ENCODE measurements at places on chromosomes 1 and 21.

DNA sequence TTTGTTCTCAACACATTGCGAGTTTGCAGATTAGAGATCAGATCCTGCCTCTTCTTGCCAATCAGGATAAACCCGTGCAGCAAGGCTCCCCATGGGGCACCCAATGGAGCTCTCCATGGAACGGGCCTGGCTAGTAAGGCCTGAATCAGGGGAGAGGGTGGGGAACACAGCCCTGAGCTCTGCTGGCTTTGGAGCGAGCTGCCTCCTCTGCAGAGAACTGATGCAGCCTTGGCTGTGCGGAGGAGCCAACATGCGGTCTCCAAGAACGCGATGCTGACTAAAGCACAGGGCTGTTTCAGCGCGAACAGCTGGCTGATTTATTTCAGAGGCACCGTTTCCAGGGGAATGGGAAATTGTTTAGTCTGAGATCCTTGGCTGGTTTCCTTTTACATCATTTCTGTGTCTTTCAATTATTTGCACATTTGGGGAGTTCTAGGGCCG, 139.7 kb downstream of the TSEN15 start:
- no peak for DNase-seq

- no peak for DNase-seq
Measured at GRCh38 chr1:94769551-94769950, 50.6 kb upstream of the SLC44A3 start.

GRCh38 chr1:60678391-60678790, 404.0 kb upstream of the NFIA start:
- no peak for DNase-seq

GRCh38 chr1:69258842-69259241, 308.9 kb upstream of the LRRC7 start:
- DNase-seq: no peak

DNA sequence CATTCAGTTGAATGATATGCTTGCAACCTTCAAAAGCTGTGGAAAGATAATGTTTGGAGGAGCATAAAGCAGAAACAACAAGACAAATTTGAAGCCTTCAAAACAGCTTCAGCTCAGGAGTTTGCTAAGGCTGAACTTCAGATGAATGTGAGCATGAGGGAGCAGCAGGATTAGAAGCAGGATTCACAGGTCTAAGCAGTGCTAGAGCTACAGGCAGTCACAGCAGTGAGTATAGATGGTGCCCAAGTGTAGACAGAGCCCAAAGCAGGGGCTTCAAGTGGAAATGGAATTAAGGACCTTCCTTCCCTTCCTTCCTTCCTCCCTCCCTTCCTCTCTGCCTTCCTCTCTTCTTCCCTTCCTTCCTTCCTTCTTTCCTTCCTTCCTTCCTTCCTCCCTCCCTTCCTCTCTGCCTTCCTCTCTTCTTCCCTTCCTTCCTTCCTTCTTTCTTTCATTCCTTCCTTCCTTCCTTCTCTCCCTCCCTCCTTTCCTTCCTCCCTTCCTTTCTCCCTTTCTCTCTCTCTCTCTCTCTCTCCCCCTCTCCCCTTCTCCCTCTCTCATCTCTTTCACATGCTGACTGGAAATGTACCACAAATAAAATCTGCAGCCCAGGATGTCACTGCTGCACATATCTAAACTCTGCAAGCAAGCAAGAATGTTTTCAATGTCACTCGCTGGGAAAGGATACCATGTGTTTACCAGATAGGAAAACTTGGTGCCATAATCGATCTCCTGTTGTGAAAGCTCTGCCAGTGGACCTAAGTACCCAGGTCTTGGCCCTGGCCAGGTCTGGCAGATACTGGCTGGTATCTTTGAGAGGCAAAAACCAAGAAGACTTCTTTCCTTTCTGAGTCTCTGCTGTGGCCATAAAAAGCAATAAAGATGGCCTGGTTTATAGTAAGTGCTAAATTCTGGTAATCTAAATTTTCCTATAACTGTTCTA, 13.1 kb upstream of the SLC30A10 start:
- DNase-seq: no peak

DNA sequence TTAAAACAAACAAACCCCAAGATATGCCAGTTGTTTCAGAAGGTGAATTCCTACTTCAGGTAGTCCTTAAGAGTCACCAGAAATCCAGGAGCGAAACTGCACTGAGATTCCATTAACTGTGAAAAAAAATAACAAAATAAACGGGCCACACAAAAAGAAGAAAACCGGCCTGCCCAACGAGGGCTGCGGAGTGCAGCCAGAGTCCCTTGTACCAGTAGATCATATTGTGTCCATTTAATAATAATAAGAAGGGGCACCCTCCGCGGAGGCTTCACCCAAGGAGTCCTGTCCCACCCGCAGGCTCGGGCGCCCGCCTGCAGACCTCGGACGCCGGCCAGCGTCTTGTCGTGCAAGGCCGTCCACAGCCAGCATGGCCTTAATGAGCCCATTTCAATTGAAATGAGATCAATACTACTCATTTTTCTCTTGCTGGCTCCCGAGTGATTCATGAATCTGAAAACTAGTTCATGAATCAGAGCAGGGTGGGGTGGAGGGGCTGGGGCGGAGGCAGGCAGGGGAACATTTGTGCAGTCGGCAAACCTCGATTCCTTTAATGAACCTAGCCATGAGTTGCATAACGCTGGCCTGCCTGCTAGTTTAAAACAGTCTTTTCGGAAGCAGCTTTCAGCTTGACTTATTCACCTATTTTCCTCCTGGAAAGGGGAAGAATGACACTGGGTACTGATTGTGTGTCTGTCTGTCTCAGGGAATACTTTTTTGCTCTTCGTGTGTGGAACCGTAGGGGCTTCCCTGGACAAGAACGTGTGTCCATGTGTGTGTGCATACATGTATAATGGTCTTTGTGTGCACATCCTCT, 113.1 kb upstream of the IRF2BP2 start:
- DNase-seq: peak; percentile 55

DNA sequence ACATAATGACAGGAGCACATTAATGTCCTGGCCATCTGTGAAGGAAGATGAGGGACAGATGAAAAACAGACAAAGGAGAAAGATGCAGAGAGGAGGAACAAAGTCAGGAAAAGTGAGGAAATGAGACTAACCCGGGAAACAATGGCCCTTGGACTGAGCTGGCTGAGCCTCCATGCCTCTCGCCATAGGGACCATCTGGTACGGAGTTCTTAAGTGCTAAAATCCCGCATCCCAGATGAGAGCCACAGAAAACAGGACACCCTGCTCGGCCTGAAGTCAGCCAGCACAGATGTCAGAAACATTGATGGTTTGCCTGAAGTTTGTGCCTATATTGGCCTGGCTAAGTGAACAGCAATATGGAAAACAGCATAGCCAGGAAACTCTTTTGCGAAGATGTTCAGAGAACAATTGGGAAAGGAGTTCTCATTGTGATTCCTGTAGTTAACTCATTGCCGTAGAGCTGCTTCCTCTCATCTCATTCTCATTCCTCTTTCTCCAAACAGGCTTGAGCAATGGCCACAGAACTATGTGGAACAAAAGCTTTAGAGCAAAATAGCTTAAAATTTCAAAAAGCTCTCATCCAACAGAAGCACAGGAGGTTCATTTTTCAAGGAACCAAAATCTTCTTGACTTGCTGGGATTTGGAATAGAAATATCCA, 96.6 kb downstream of the ASTN1 start:
- no peak for DNase-seq

- DNase-seq: peak; percentile 90
Measured at GRCh38 chr1:162663589-162664106, 31.4 kb downstream of the DDR2 start.

GRCh38 chr21:28771790-28772501, 220.7 kb downstream of the LTN1 start:
- no peak for DNase-seq

DNA sequence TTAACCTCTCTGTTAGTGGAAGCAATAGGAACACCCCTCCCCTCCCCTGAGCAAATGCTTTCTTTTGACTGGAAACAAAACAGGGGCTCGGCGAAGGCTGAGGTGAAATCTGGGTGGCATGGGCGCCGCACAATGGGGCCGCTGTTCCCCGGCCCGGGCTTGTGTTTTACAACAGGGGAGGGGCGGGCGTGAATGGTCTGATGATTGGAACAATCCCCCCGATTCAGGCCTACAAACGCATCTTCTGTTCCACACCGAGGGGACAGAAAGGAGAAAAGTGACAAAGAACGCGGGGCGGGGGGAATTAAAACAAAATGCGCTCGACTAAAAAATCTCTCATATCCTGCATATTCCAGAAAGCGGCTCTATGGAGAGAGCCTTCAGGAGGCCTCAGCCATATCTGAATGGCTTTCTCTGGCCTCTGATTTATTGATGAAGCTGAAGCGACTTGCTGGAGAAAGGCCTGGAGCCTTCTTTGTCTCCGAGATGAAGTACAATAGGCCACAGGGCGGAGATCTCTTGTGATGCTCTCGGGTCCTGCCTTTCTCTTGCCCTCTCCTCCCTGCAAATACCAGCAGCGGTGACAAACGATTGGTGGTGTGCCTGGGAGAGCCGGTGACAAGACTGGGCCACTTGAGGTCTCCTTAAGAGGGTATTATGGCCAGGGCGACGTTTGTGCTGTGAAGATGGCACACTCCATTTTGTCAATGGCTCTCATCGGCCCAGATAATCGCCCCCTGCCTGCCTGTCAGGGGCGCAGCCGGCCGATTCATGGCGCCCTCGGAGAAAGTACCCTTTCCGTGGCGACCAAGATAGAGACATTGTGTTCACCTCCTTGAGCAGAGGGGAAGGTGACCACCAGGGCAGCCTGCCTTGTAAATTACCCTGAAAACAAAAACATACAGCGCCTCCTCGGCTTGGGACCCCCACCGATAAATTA, 47.1 kb upstream of the OLIG2 start:
- no peak for DNase-seq

DNA sequence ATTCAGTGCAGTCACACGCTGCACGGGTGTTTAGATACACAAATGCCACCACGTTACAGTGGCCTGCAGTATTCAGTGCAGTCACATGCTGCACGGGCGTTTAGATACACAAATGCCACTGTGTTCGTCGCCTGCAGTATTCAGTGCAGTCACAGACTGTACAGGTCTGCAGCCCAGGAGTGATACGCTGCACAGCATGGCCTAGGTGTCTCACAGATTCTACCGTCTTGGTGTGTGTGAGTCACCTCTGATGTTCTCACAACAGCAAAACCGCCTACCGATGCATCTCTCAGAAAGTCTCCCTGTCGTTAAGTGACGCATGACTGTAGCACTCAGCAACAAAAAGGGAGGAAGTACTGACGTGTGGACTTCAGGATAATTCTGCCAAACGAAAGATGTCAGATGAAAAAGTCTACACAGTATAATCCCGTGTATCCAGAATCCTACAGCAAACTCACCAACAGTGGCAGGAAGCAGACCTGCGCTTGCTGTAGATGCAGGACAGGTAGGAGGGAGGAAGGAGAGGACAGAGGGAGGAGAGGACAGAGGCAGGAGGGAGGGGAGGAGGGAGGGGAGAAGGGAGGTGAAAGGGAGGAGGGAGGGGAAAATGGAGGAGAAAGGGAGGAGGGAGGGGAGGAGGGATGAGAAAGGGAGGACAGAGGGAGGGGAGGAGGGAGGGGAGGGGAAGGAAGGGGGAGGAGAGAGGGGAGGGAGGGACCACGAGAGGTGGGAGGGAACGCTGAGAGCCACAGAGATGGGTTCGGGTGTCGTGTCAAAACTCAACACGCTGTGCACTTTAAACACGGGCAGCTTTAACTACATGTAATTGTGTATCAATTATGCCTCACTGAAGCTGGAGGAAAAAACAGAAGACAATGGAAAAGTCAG, 36.3 kb upstream of the PCBP3 start:
- DNase-seq: no peak

GRCh38 chr1:218886101-218886871, 287.4 kb upstream of the LYPLAL1 start:
- no peak for DNase-seq

GRCh38 chr1:205205055-205205454, 6.4 kb downstream of the DSTYK start:
- DNase-seq: no peak

- DNase-seq: no peak
Measured at GRCh38 chr1:1960480-1961196, 41.6 kb upstream of the TMEM52 start.

DNA sequence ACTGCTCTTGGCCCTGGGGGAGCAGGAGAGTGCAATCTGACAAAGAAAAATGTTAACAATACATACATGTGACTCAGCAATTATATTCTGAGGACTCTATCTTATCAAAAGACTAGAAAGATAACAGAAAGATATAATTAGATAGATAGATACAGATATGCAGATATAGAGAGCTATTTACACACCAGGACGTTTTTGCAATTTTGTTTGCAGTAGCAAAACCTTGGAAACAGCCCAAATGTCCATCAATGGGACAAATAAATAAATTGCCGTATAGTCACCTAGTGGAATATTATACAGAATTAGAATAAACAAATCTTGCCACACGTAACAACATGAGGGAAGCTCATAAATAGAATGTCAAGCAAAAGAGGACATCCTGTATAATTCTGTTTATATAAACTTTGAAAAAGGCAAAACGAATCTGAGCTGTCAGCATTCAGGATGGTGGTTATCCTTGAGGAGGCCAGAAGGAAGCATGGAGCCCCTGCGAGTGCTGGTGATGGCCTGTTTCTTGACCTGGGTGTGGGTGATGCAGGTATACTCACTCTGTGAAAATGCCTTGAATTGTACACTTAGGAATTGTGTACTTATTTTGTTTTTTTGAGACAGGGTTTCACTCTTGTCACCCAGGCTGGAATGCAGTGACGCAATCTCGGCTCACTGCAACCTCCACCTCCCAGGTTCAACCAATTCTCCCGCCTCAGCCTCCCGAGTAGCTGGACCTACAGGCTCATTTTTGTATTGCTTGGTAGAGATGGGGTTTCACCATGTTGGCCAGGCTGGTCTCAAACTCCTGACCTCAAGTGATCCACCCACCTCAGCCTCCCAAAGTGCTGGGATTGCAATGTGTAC, 12.8 kb upstream of the TRIM63 start:
- no peak for DNase-seq

GRCh38 chr1:64223329-64224151, 20.1 kb downstream of the UBE2U start:
- no peak for DNase-seq

DNA sequence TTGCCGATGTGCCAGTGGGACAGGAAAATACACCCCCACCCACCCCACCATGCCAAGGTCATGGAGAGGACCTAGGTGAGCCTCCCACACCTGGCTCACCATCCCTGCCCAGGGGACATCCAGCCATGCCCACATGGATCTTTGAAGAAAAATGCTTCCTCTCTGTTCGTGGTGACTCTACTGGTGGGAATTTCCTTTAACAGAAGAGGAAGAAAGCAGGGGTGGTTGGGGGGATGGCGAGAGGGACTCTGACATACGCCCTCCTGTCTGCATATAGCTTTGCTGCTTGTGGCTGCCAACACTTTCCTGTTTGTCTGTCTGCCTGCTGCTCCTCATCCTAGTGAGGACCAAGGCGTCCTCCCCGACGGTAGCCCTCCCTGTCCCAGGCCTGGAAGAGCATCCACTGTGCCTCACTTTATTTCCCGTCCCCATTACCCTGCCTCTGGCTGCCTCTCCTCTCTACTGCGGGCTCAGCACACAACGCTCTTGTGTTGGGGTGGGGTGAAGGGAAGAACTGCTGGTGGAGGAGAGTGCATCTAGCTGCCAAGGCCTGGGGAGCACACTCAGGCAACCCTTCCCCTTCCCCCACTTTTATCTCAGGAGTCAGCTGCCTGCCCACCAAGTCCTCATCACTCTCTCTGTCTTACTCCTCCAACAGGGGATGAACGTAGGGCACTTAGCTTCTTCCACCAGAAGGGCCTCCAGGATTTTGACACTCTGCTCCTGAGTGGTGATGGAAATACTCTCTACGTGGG, 2.5 kb downstream of the SEMA4A start:
- DNase-seq: peak; percentile 43

- DNase-seq: no peak
Measured at GRCh38 chr1:170935231-170935630, at the start of gene MROH9. MROH9 (plus strand) TSS chr1:170935534; CDS start chr1:170945557, 10,023 bp downstream.
